ENCODE measurements at places on chromosomes 13 and 19.

GRCh38 chr19:10353793-10354391 lies 14.5 kb upstream of the ICAM3 start:
- peak; percentile 40 for DNase-seq

- no peak for DNase-seq
Measured at GRCh38 chr13:78187781-78188180, 269.1 kb upstream of the EDNRB start.

- no peak for DNase-seq
Measured at GRCh38 chr13:35736876-35737275, 260.4 kb upstream of the MAB21L1 start.

DNA sequence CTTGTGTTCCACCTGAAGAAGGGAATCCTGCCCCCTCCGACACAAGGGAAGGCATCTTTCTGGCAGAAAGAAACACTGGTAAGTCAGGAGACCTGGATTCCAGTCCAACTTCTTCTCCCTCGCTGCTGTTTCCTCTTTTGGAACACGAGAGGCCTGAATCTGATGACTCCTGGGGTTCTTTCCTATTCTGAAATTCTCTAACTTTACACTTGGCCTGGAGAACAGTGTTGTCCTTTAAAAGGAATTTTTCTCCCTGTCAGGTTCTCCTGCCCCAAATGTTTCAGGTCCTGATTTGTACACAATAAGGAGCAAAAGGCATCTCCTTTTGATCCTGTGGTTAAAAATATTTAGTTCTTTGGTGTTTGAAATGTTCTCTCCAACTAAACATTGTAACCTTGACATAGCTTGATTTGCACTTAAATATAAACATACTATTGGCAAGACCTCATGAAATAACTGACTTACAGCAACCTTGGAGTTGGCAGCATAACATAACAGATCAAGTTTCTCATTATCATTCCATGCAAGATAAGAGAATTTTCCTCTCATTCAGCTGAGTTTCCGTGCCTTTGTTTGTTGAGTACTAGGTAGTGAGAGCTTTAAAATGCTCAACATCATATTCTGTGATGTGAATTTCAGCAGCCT lies 244.8 kb downstream of the COG6 start:
- no peak for DNase-seq

DNA sequence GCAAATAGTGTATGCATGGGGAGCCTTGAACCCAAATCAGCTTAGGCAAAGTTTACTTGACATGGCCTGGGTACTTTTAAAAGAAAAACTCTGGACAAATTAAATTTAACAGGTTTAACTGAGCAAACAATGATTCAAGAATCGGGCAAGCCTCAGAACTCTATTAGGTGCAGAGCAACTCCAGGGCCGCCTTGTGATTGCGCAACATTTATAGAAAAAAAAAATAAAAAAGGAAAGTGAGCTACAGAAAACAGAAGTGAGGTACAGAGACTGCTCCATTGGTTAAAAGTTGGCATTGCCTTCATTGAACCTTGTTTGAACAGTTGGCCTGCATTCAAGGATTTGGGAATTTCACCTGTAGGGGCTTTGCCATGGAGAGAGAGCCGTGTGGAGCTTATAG lies 421.0 kb upstream of the TSHZ3 start:
- DNase-seq: no peak

- DNase-seq: no peak
Measured at GRCh38 chr13:47917022-47917574, 84.0 kb downstream of the SUCLA2 start.

- no peak for DNase-seq
Measured at GRCh38 chr13:36513266-36513665, 81.0 kb downstream of the CCNA1 start.

DNA sequence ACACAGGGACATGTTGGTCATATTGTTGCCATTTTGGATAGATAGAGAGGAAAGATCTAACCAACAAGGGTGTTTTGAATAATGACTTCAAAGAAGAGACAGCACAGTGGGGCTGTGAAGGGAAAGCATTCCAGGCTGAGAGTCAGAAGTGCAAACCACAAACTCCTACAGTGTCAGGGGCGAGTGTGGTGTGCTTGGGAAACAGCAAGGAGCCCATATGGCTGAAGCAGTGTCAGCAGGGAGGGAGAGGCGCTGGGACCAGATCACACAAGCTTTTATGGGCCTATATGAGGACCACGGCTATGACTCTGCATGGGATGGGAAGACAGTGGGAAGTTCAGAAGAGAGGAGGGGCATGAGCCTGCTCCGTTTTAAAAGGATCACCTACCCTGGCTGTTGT lies 166.4 kb downstream of the MYO16 start:
- DNase-seq: no peak

- no peak for DNase-seq
Measured at GRCh38 chr19:40920300-40921004, 38.4 kb upstream of the CYP2A7 start.

- no peak for DNase-seq
Measured at GRCh38 chr13:27415116-27415515, 9.3 kb upstream of the GTF3A start.

DNA sequence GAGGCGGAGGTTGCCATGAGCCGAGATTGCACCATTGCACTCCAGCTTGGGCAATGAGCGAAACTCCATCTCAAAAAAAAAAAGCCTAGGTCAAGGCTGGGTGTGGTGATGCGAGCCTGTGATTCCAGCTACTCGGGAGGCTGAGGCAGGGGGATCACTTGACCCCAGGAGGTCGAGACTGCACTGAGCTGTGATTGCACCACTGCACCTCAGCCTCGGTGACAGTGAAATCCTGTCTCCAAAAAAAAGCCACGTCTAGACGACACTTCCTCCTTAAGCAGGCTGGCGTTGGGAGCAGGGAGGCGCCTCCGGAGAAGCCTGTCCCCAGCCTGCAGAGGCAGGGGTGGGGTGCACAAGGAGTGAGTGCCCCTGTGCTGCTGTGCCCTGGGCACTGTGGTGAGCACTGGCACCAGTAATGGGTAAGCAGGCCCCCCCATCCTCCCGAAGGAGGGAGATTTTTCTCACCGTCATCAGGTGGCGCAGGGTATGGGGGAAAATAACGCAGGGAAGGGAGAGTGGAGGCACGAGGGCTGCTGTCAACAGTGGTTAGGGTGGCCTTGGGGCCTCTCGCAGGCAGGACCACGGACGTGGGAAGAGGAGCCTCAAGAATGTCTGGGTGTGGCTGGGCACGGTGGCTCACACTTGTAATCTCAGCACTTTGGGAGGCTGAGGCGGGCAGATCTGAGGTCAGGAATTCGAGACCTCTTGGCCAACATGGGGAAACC lies 706 bp downstream of the P2RY11 start:
- peak; percentile 67 for DNase-seq

GRCh38 chr13:49869519-49869918 lies 66.6 kb downstream of the SPRYD7 start:
- DNase-seq: no peak

DNA sequence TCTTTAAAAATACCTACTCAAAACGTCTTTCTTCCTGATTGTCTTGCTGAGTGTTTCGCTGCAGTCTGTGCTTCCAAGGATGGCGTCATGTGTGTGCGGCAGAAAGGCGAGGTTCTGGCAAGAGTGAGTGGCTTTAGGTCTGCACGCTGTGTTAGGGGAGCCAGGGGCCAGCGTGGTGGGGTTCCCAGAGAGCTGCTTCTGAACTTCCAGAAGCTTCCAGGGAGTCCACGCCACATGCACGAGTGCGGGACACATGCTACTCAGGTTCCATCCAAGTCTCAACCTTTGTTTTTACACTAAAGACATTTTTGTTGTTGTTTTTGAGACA lies 67.9 kb downstream of the ATP11A start:
- no peak for DNase-seq

DNA sequence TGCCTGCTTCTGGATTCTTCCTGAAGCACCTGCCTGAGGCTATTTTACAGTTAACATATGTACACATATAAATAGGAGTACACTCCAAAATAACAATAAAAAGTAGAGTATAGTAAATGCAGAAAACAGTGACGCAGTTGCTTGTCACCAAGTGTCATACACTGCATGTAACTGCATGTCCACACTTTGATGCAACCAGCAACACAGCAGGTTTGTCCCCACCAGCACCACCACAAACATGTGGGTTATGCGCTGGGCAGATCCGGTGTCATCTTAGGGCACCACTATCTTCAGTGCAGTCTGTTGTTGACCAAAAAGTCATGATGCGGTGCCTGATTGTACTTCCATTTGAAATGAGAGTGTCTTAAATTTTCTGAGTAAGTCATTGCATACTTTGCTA lies 51.3 kb downstream of the COL4A2 start:
- no peak for DNase-seq

- no peak for DNase-seq
Measured at GRCh38 chr13:95559100-95559499, 6.6 kb downstream of the CLDN10 start.

- DNase-seq: no peak
Measured at GRCh38 chr19:1226227-1226518, 11.6 kb downstream of the CBARP start.

- DNase-seq: no peak
Measured at GRCh38 chr19:38385804-38386257, 2.0 kb downstream of the GGN start.

- peak; percentile 56 for DNase-seq
Measured at GRCh38 chr19:39792999-39793546, 14.4 kb downstream of the LEUTX start.

DNA sequence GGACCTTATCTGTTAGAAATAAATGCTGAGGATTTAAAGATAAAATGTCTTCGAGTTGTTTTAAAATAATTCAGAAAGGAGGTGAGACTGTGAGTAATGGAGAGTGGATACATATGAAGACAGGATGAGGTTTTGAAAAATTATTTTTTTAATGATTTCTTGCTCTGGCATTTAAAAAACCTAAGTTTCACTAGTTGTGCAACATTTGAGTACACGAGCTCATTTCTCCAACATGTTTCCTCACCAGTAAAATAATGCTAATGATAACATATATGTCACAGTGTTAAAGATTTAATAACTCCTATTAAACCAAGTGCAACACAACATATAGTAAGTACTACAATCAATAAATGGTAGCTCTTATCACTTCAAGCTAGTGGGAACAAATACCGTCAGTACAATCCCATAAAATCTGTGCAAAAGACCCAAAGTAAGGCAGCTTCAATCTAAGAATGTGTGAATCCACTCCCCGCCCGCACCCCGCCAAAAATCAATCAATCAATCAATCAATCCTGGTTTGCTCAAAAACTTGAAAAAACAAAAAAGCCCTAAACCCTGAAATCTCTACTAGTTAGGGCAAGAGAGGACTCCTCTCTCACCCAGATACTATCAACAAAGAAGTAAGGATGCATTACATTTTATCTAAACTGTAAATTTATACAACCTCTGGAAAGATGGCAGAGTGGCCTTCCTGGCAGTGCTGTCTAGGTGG lies 1.3 kb downstream of the ALG5 start:
- DNase-seq: no peak

DNA sequence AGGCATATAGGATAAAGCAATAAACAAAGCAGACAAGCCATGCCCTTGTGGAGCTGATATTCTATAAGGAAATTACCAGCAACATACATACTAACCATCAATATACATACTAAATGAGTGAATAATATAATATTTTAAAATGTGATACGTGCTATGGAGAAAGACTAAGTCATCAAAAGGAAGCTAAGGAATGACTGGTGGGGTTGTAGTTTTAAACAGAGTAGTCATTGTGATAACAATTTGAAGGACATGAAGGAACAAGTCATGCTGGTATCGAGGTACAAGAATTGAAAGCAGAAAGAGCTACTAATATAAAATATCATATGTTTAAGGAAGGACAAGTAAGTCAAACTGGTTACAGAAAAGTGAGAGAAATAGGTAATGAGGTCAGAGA lies 894.9 kb upstream of the PCDH9 start:
- no peak for DNase-seq

DNA sequence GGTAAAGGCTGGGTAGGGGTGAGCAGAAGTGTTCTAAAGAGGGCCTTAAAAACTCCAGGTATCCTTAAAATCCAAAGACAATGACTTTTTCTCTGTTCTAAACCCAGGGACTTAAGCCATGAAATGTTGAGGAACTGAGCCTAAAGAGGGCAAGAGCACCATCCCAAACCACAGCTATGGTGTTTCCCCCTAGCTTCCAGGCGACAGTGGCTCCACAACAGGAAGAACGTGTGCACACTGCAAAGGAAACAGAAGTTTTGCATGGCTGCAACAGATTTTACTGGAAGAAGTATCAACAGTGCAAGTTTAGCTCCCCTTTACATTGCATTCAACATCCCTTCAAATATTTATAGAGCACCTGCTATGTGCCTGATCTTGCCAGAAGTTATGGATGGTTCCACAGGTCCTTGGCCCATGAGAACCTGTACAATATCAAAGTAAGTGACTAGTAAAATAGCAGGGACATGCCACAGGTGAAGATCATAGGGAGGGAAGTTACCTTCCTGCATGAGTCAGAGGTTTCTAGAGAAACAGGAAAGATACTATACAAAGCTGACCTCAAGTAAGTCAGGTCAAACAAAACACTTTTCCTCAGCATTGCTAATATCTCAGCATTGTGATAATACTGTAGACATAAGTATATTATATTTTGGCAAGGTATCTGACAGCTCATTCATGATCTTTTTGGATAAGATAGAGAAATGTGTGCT lies 8.4 kb upstream of the KCTD12 start:
- no peak for DNase-seq

DNA sequence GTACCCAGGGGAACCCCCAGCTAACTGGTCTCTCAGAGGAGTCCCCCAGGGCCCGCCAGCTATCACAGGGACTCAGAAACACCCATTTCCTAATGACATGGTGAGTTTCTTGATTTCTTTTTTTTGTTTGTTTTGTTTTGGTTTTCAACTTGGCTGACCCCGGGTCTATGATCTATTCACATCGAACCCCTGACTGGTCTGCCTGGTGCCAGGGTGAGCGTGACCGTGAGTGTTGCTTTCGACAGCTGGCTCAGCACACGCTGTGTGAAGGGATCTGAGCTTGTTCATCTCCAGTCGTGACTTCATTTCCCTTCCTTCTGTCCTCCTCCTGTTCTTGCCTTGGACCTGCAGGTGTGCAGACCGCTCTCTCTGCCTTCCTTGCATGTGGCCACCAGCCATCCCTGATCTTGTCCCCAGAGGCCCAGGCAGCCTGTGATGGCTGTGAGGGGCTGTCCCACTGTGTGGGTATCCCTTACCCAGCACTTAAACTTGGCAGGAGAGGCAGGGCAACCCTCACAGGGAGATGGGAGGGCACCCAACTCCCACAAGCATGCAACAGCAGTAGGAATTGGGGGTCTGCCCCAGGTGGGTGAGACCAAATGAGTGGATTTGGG lies 26.2 kb downstream of the TMEM161A start:
- DNase-seq: no peak

DNA sequence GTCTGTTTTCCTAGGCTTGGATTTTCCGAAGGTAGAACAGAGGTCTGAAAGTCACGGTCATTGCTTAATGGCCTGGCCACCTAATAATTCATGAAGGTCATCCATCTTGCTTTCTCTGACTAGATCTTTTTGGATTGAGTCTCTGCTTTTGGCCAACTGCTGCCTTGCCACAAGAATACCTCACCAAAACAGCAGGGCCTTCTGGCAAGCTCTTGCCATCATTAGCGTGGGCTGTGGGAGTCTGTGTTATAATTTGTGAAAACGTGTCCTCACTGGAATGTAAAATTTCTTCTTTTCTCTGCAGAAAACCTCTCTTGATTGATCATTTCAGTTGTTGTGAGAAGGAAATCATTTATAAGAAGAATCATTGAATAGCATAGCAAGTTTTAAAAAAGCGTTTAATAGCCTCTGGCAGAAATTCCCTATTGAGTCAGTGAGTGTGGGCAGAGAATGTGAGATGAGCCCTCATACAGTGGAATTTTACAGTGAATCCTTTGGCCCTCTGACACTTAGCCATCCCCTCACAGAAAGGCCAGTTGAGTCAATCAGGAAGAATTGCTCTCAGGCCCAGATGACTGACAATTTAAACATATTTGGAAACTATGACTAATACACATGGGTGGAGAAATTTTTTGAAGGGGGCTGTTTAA lies 43.2 kb upstream of the ERICH6B start:
- no peak for DNase-seq

GRCh38 chr19:39341129-39341718 lies 997 bp upstream of the SAMD4B start:
- no peak for DNase-seq

Data from naive thymus-derived CD4-positive, alpha-beta T cell (primary cell).